ENCODE measurements at places on chromosomes 4 and X.

DNA sequence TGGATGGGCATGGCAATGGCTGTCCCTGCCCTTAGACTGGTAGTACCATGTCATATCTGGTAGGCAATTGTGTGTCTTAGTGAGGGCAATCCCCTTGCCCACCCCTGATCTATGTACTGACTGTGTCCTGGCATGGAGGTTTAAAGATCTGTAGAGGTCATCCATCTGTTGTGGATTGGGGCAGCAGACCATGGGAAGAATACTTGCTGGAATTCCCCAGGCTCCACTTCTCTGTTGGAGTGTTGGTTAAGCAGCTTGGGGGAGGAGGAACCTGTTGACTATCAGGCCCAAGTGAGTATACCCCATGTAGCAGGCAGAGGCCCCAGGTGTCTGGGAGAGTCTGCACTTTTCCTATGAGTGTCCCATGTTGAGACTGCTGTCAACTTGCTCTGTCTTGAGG, 246.7 kb upstream of the DIPK2B start:
- no peak for DNase-seq

DNA sequence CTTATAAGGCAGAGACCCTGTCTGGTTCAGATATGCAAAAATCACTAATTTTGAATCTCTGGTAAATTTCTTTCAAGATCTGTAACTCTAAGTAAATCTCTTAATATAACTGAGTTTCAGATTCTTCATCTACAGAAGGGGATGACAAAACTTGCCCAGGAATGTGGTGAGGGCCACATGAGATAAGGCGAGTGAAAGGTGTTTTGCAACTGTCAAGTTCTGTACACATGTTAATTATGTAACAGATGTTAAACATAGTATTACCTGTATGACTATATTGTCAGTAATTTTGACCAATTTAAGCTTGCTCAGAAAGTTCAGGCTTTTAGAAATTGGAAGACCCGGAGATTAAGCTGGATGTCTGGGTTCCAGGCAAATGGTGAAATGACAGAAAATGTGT, 549 bp upstream of the GLRB start:
- no peak for DNase-seq

DNA sequence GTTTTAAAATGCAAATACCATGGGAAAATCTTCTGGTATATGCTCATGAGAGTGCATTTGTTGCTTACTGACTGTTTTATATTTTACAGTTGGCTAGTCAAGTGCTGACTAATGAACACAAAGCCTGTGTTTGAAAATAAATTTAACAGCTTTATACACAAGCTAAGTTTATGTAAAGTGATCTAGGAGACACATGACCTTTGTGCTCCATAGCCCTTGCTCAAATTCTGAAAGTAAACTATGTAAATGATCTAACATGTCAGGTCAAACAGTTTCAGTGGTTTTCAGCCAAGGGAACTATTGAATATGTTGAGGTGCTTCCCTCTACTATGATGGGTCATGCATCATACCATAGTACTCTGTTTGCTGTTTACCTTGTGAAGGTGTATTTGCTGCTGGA, 36.7 kb downstream of the DIAPH2 start:
- no peak for DNase-seq

DNA sequence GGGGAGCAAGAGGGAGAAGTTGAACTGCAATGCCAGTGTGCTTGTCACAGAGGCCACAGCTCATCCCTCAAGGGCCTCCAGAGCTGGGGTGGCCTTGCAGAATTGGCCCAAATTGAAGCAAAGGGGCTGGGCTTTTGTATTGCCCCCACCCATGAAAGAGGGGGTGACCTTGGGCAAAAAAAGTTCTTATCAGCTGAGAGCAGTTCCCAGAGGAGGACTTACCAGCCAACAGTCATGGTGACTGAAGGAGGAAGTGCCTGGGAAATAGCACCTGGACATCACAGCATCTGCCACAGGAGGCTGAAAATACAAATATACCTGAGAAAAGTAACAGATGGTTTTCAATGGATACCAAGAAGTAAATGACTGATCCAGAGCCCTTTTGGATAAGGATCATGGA, 262.4 kb downstream of the MID1IP1 start:
- no peak for DNase-seq

DNA sequence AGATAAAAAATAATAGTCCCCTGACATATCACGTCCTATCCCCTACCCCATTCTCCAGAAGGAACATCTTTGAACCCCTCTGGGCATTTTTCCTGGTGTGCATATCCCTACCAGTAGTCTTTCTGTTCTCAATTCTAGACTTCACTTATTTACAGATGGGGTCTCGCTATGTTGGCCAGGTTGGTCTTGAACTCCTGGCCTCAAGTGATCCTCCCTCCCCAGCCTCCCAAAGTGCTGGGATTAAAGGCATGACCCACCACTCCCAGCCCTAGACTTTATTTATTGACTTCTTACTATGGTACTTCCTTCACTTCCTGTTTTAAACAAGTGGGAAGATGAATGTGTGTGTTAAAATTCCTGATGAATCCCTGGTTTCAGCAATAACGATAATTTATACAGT, 612 bp upstream of the RRAGB start:
- DNase-seq: no peak

GRCh38 chr4:105215609-105216313, 69.1 kb downstream of the TET2 start:
- no peak for DNase-seq

DNA sequence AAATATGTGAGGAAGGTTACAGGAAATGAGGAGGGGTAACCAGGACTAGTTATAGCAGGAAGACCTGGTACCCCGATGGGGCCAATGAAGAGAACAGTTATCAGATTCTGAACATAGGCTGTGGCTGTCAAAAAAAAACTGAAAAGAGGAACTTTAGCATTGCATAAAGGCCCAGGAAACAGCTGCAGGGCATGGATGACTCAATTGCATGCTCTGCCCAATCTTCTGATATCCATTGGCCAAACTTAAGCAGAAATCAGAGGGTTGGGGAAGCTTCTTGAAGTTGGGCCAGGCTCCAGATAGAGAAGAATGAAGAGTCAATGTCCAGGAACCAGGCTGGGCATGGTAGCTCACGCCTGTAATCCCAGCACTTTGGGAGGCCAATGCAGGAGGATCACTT, 1222.4 kb upstream of the PRKX start:
- no peak for DNase-seq

GRCh38 chrX:77597511-77597910, 150.3 kb downstream of the FGF16 start:
- DNase-seq: no peak

- DNase-seq: peak; percentile 64
Observed at GRCh38 chr4:151801547-151802516, 41.0 kb upstream of the GATB start.

GRCh38 chr4:128844931-128845330, 35.4 kb downstream of the JADE1 start:
- no peak for DNase-seq

DNA sequence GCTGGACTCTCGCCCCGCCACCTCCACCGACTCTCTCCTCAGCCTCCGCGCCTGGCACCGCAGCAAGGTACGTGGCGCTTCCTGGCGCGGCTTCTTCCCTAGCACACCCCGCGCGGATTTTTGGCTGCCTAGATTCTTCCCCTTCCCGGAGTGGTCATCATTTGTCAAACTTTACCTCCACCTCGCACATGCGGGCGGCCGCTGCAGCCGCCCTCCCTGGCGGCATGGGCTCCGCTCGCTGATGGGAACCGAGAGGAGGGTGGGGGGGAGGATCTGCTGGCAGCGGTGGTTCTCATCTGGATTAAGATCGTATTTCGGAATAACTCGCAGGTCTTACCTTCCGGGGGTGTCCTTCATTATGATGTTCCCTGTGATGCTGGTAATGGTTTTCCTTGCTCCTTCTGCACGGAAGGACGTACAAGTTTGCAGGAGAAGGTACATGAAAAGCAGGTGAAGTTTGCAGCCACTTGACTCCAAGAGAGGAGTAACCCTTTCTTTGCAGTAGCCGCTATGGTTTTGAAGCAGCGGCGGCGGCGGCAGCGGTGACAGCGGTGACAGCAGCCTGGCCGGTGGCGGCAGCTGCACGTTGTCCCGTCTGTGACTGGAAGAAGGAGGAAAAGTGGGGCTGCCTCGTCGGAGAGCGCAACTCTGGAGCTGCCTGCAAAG, 2183.9 kb upstream of the TENM3 start:
- DNase-seq: no peak

- DNase-seq: no peak
Observed at GRCh38 chrX:114051667-114052315, 532.1 kb upstream of the HTR2C start.

DNA sequence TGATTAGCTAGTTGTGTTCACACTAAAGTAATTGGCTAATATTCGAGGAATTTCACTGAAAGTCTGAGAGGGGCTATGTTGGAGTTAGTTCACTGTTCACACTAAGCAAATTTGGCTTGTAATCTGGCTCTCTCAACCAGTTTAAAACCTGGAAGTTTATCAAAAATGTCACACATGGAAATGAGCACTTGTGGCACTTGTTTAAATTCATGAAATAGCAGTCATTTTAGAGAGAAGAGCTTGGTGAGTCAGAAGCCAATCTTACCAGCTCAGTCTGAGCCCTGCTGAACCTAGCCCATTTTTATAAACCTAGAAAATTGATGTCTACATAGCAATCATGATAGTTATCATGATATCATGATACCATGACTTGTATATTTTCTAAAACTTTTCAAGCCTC, 90.7 kb upstream of the JADE1 start:
- DNase-seq: no peak

DNA sequence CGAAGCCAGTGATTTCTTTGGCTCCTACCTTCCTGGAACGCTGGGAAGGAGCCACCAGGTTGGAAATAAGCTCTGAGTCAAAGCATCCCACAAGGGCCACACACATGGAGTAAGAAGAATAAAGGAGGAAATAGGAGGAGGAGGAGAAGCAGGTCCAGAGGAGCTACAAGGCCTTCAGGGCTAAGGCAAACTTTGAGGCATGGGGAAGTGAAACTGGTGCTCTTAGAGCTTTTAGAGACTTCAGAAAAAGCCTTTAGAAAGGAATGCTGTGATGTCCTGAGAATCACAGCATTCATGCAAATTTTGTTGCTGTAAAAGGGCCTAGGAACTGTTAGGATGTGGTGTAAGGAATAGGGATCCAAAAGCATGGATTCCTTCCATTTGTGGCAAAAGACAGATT, 135.9 kb upstream of the ARHGEF9 start:
- DNase-seq: no peak

DNA sequence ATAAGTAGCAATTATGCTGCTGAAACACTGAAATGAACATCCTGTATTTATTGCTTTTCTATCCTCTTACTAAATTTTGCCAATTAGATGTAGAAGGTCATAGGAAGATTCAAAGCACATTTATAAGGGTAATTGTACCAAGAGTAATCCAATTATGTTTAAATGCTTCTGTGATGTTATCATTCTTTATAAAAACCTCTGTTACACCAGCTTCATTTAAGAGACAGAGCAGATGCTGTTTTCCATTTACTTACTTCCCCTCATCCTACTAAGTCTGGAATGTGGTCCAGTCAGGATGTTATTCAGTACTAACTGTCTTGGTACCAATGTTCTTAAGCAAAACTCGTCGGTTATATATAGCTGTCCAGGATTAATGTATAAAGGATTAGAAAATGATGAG, 539.6 kb downstream of the PDHA2 start:
- DNase-seq: no peak

GRCh38 chr4:168685136-168685809, 188.4 kb downstream of the PALLD start:
- DNase-seq: no peak

DNA sequence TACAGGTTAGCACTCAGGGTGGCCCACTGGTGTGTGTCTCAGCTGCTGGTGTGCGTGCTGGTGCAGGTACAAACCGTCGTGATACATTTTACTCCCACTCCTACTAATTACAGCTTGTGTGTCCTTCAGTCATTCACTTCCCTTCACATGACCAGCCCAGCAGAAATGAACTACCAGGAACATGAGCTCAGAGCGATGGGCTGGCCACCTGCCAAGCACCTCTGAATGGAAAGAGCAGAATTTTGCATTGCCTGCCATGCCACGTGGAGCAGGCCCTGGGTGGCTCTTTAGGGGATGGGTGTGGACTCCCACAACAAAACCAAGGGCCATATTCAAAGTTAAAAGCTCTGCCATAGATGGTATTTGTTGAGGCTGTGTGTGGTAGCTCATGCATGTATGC, 58.9 kb upstream of the PGM2 start:
- no peak for DNase-seq

- DNase-seq: no peak
Observed at GRCh38 chr4:3736806-3737205, 29.4 kb upstream of the ADRA2C start.

GRCh38 chrX:53511322-53511721, 77.2 kb upstream of the HSD17B10 start:
- DNase-seq: no peak

DNA sequence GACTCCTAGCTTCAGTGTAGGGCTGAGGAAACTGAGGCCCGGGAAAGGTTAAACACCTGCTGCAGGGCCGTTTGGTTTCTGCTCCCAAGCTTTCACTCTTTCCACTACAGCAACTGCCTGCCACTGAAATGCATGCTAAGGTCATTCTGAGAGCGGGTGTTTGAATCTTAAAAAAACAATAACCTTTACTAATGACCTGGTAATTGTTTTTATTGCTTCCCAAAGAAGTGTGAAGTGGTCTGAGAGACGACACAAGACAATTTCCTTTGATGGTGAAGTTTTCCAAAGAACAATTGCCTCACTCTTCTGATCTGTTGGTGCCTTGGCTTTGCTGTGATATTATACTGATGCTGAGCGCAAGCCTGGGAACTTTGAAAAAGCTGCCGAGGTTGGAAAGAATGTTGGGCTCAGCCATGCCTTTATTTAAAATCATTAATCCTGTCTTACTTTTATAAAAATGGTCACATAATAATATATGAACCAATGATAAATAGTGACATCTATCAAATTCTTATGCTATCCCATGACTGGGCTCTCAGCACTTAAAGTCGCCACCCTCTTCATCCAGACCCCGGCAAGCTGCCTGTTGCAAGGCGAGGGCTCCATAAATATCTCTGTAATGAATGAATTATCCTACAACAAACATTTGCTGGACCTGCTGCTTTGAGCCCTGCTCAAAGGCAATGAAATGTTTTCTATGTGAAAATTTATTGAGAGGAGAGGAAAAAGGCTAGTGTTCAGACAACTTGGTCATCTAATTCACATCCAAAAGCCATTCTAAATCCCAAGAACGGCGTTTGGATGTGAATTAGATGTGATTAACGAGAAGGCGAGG, 67.8 kb upstream of the SOD3 start:
- DNase-seq: no peak

DNA sequence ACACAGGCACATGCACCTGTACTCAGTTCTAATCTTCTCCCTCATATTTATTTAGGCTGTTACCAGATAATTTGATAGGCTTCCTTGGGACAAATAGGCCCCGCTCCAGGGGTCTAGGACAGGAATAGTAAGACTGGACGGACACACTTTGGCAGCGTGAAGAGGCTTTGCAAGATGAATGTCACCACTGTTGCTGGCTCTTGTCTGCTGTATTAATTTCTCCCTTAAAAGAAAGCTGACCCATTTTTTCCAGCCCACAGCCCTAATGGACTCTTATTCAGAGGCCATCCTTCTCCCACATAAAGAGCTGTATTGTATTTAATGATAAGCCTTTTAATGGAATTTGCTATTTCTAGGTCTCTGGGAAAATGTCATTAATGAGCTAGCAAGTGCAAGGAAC, 18.0 kb downstream of the FAM184B start:
- no peak for DNase-seq

GRCh38 chrX:9429767-9430166, 35.1 kb upstream of the TBL1X start:
- no peak for DNase-seq
